ENCODE measurements at places on chromosomes 1 and 21.
A peak's percentile ranks its signal among the peaks of the same experiment; 100 is the strongest.

- no peak for DNase-seq
These were observed 176.5 kb downstream of the PSMG1 start for GRCh38 chr21:39006571-39007311.

DNA sequence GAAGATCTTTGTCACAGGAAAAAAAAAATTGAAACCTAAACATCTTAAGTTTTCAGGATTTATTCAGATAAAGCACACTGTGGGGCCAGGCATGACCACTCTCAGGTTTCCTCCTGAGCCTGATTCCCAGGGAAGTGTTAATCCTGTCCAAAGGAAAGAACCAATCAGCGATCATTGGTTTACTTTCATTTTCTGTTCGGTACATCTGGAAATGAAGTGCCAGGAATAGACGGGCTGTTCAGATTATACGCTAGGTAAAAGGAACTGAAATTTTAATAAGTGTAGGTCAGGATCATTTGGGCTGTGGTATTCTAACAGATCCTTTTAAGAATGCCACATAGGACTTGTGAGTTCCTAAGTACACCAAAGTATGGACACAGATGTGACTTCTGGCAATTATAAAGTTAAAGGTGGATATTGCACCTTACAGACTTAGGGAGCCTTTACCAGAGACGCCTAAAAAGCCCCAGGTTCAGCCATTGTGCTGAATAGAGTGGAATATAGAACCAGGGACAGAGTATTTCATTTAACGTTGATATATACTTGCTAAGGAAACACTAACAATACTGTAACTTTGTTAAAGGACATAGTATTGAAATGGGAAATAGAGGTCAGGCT is 9.3 kb upstream of the CACYBP start:
- no peak for DNase-seq

DNA sequence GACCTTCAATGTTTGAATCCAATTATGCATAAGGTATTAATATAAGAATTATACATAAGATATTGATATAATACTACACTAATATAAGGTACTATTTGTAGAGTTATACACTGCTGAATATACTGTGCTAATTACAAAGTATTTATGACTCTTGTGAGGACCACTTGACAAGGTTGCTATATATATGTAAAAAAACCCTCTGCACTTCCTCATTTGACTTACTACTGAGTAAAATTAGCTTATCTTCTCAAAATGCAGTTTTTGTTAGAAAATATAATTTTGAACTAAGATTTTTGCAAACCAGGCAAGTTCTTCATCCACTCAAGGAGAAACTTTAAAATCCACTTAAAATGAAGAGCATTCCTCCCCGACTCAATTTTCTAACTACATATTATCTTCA is 8.5 kb downstream of the SIKE1 start:
- DNase-seq, result no peak

DNA sequence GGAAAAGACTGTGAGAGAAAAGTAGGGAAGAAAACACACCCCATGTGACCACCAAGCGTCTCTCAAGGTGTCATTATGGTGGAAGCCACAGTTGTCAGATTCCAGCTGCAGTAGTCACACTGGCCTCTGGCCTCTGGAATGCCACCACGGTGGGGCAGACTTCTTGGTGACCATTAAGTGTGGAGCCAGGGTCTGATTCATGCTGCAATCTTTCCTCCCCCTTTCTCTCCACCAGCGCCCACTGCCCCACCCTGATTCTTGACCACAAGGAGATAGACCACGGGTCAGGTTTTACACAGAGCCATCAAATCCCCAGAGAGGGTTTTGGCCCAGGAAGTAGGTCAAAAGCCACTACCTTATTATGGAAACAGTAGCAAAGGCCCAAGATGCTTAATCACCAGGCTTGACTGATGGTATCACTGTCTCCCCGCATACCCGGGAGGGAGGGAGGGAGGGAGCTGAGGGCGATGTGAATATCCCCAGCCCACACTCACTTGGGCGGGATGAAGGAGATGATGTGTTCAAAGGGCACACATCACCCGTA is 52.7 kb upstream of the GRHL3 start:
- peak; percentile 68 for DNase-seq

DNA sequence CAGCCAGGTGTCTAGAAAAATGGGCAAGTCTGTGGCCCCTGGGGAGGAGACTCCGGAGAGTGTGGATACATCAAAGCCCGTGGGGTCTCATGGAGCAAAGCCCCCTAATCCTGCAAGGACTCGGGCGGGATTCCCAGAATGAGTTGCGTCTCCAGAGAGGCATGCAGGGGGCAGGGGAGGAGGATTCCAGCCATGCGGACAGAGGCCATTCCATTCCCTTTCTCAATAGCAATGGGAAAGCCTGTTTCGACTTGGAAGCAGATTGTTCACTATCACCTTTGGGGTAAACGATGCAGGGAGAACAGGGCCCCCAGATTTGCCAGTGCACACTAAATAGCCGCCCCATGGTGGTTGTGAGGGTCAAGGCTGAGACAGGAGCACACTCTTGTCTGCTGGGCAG is 15.4 kb upstream of the PRDM15 start:
- no peak for DNase-seq

GRCh38 chr1:23123528-23123927 is 45.1 kb downstream of the LUZP1 start:
- DNase-seq, result no peak

DNA sequence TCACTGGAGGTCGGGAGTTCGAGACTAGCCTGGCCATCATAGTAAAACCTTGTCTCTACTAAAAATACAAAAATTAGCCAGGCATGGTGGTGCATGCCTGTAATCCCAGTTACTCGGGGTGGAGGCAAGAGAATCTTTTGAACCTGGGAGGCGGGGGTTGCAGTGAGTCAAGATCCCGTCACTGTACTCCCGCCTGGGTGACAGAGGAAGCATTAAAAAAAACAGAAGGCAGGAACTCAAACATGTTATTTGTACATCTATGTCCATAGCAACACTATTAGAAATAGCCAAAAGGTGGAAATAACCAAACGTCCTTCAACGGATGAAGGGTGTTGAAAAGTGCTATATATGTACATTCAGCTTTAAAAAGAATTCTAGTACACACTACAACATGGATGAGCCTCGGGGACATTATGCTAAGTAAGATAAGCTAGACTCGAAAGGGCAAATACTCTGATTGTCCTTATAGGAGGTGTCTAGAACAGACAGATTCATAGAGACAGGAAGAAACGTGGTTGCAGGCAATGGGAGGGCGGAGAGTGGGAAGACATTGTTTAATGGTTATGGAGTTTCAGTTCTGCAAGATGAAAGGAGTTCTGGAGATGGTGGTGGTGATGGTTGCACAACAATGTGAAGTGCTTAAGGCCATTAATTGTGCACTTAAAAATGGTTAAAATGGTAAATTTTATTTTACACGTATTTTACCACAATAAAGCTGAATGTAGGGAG is 19.2 kb downstream of the NLRP3 start:
- no peak for DNase-seq

GRCh38 chr1:203671521-203672278 is 45.1 kb downstream of the ATP2B4 start:
- DNase-seq, result no peak

DNA sequence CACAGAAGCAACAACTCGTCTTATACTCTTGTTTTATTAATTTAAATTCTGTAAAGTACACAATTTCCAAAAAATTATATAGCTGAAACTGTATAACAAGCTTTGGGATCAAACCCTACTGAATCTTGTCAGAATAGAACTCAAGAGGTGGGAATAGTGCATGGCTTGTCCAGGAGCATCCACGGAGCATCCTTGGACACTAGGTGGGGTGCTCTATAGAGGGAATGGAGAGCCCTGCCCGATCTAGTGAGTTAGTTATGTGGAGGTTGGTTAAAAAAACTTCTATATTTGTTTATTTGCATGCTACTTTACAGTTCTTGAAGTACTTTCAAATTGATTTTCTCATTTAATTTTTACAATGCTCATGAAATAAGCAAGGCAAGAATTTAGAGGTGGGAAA is 28.3 kb downstream of the ROR1 start:
- DNase-seq, result no peak

DNA sequence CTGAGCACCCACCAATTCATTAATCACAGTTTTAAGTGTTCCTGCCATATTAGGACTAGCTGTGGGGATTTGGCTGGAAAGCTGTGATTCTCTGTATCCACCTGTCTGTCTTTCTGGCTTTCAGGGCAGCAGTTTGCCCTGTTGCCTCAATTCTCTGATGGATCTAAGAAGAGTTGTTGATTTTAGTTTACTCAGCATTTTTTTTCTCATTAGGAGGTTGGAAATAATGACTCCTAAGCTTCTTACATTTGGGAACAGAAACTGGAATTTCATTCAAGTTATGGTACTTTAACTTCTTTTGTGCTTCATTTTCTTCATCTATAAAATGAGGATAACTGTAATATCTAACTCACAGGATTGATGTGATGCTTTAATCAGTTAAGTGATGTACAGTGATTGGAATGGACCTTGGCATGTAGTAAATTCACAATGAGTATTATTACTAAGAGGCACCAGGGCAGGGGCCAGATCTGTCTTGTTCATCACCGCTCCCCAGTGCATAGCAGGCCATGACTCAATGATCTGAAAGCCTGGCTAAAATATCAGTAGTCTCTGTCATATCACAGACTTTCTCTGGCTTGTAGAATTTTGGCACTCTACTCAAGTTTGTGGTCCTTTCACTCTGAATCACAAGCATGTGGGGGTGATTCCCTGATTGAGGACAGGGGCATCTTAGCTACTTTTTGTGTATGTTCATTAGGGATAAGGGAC is 51.4 kb upstream of the GREM2 start:
- no peak for DNase-seq

- DNase-seq, result no peak
These were observed 397.5 kb upstream of the PLXNA2 start for GRCh38 chr1:208641579-208642280.

- DNase-seq, result peak; percentile 69
These were observed 92.5 kb downstream of the GALNT2 start for GRCh38 chr1:230159580-230159979.

GRCh38 chr1:236465959-236466303 is 57.9 kb upstream of the LGALS8 start:
- peak; percentile 18 for DNase-seq

DNA sequence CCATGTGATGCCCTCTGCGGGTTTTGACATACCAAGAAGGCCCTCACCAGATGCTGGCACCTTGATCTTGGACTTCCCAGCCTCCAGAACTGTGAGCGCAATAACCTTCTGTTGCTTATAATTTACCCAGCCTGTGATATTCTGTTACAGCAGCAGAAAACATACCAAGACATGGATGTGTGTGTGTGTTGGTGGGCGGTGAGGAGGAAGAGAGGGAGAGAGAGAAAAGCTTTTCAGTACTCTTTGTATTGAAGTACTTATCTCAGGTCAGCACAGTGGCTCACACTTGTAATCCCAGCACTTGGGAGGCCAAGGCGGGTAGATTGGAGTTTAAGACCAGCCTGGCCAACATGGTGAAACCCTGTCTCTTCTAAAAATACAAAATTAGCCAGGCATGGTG is 23.1 kb downstream of the TRAPPC10 start:
- no peak for DNase-seq

DNA sequence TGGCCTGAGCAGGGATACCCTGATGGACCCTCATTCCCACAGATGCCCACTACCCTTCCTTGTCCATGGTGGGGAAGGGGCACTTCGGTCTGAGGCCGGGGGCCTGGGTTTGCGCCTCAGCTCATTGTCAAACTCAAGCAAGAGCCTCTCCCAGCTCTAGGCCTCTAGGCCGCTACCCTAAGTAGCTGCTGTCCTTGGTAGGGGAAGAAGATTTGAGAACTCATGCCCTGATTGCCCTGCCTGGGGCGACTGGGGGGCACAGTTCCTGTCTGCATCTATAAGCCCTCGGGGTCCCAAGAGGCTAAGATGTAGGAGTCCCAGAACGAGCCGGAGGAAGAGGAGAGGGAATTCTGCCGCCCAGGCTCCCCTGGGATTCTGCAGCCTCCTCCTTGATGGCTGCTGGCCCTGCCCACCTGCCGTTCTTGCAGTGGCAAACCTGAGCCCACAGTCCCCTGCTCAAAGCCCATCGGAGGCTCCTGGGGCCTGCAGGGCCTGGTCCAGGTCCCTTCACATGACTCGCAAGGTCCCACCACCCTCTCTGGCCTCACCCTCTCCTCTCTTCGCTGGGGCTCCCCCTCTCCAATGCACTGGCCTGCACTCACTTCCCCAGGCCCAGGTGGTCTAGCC is 20.4 kb upstream of the CASZ1 start:
- no peak for DNase-seq

GRCh38 chr1:230330157-230330556 is 96.0 kb downstream of the PGBD5 start:
- no peak for DNase-seq

DNA sequence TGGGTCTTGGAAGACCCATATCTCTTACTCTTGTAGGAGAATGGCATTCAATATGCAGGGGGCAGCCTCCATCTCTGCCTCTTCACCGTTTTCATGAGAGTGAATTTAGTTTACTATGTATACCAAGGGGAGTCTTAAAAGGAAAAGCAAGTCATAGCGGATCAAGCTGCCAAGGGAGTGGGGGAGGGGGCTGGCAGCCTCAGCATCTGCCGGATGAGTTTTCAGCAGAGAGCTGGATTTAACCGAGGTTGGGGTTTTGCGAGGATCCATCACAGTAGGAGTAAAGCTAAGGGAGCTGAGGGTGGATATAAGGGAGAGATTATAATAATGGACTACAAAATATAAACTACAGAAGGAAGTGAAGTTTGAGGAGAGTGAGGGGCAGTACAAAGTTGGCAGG is 9.9 kb downstream of the CD160 start:
- no peak for DNase-seq

DNA sequence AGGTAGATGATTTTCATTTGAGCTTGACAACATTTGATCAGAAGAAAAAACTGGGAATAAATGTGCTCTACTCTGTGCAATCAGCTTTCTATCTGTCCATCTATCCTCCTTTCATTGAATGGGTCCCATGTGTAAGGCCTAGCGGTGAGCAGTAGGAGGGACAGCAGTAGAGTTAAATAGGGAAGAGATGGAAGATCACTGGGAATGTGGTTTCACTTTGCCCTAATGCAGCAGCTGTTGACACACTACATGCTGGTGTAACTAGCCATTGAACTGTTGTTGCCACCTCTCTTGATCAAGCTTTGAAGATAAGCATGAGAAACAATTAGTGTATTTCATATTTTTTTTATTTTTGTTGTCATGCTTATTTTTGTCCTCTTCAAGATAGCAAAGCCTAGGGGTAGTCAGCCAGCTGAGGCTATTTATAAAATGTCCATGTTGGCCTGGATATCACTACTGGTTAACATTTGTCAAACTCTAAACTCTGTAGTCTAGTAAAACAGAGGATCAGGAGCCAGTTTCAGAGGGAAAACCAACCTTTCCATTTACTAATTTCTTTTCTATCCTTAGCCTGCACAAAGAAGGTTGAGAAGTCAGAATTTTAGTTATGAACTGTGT is 41.9 kb downstream of the CACNA1E start:
- no peak for DNase-seq
